ENCODE measurements at places on chromosomes 3 and 15. TPM values are rescaled to one million over a fixed set of nuclear protein-coding genes. Genes with fewer than 3 reads are reported as not detected.

GOLGA8S gene
- total RNA-seq, result 0.48 TPM

- no peak for DNase-seq
Measured at GRCh38 chr3:46695177-46695961, 1.9 kb upstream of the ALS2CL start.

GRCh38 chr15:101115786-101116680, 135.8 kb downstream of the CHSY1 start:
- DNase-seq, result peak; percentile 87

DNA sequence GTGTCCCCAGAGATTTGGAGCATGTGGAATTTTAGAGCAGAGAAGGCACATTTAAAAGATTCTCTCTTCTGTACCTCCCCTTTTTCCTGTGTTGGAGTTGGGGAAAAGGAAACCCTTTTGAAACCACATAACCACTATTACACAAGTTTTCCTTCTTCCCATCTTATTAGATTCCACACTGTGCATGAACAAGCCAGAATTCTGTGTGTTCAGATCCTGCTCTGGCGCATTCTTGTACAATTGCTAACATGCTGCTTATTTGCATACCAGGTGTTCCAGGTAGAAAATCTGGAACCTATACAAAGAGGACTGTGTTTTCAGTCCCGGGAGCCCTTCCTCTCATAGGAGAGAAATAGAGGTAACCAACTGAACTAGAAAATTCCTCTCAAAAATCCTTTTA, 2.6 kb upstream of the CIB2 start:
- DNase-seq, result no peak

DISP2 gene
- total RNA-seq, result 0.59 TPM

DNA sequence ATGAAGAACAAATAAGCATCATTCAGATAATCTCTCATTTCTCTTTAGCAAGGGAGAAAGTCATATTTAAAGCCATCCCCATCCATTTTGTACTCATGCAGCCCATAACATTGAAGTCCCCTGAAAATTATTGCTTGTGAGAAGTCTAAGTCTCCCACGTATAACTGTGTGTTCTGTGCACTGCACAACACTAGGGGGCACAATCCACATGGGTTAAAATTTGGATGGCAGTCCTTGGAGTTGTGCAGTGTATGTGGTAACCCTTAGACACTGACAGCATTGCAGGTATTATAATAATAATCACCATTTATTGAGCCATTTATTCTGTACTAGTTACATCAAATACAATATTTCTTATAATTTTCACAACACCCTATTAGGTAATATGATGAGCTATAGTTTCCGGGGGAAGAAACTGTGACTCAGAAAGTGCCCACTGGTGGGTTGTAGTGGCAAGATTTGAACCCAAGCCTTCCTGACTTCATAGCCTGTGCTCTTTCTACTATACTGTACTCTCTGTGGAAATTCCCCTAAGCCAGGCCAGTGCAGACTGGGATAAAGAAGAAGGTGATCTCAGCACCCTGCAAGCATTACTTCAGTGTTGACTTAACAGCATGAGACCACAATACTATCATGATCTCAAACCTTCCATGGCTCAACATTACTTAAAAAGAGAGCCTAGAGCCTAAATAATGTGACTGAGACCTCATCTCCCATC, 15.7 kb downstream of the KCNAB1 start:
- no peak for DNase-seq

ZPLD1 gene
- total RNA-seq, result not detected

CPA3 gene
- total RNA-seq, result not detected

ASB14 gene
- total RNA-seq, result not detected

- DNase-seq, result no peak
Measured at GRCh38 chr3:23256741-23257435, 53.8 kb downstream of the UBE2E2 start.

FES gene
- 4.7 TPM for total RNA-seq

DNA sequence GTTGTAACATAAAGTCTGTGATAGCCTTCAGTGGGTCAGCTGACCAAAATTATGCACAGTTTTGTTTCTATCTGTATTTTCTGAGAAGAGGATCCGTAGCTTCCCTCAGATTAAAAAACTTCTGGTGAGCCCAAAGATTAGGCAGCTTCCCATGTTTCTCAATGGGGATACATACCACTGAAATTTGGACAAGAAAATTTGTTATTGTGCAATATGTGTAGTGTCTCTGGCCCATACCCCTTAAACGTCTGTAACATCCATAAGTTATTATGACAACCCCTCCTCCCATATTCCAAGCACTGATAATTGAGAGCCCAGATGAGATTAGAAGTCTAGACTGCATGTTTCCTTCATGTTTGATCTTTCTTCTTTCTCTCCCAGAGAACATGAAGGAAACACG, 1.9 kb upstream of the MITF start:
- no peak for DNase-seq

TBL1XR1 gene
- 117 TPM for total RNA-seq

DNA sequence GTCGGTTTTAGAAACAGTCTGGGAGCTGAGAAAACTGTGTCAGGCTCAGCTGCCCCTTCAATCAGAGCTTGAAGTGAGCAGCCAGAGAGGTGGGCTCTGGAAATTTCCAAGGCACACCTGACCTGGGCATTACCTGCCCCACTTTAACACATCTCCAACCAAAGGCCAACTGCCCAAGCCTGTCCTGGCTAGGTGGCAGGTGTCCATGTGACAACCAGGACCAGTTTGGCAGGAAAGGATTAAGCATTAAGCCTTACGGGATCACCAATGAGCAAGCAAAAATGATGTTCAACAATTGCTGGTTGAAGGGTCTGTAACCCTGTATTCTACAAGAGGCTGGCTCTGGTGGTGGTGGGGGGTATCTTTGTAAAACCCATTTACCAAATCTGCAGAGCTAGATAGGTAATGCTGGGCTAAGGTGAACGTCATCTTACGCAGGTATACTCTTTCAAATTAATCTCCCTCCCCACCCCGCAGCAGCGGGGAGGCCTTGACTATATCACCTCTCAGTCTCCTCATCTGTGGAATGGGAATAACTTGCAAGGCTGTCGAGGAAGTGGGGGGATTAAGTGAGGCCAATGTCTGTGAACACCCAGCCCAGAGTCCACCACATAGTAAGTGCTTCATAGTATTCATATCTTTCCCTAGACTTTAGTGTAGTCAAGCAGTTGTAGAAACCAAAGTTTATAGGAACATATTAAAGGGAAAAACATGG, 183.2 kb downstream of the MEGF11 start:
- DNase-seq, result no peak

TRPC1 gene
- total RNA-seq, result 19.8 TPM

GRCh38 chr3:189714991-189715961, 84.1 kb downstream of the TP63 start:
- DNase-seq, result peak; percentile 97

C3orf49 gene
- total RNA-seq, result not detected

DNA sequence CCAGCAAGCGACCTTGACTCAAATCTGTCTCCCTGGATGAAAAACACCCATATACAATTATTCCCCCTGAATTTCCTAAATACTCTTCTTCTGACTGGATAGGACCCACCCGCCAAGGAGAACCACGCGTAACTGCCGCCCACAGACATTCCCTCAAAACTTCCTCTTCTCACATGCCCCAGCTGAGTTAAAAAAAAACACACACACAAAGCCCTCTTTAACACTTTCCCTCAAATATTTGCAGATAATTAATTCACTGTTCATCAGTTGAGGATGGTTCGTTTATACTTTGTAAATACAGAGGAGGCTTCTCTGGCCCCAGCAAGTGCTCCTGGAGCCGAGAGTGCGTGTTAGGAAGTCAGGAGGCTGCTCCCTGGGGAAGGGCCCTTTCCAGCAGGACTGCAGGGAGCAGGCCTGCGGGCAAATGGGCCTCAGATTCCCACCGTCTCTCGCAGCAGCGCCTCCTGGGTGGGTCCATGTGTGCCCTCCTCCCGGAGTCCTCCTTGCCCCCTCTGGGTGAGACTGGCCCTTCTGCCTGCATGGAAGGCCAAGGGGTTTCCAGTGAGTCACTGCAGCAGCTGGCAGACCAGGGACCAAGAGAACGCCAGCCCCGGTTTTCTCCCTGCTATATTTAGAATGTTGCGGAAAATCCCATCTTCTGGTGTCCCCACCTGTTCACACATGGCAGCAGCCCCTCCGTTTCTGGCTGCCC, 46.8 kb downstream of the MGLL start:
- peak; percentile 98 for DNase-seq
